Placental pericyte (primary cell): ENCODE measurements at places on chromosomes 13 and 19. TPM values are rescaled to one million over a fixed set of nuclear protein-coding genes. Genes with fewer than 3 reads are reported as not detected.

Gene SRRM5
- 0.22 TPM in 1 of 2 replicates, not detected in the other for total RNA-seq

Gene EHD2
- 112 and 162 TPM in 2 replicates for total RNA-seq

Gene ODAD3
- total RNA-seq, result 0.14 TPM in 1 of 2 replicates, not detected in the other

Gene ZNF729
- not detected in 2 replicates for total RNA-seq

Gene PSG7
- total RNA-seq, result under 0.01 TPM in 1 of 2 replicates, not detected in the other

Gene PTBP1
- total RNA-seq, result 117 and 262 TPM in 2 replicates

Gene ZNF850
- 4.2 and 9.2 TPM in 2 replicates for total RNA-seq

Gene PCCA
- total RNA-seq, result 18.4 and 19.9 TPM in 2 replicates

Gene ZNF600
- 6.1 and 7.0 TPM in 2 replicates for total RNA-seq

Gene TNFSF11
- total RNA-seq, result 0.14 TPM in 1 of 2 replicates, not detected in the other

Gene SIGLEC10
- total RNA-seq, result 0.14 TPM in 1 of 2 replicates, not detected in the other

Gene PTPRS
- total RNA-seq, result 107 and 172 TPM in 2 replicates

Gene FAM83E
- 0.57 TPM in 1 of 2 replicates, not detected in the other for total RNA-seq

Gene TMC4
- total RNA-seq, result not detected in 2 replicates

Gene ZNF540
- total RNA-seq, result 0.22 and 0.29 TPM in 2 replicates

Gene CEACAM7
- total RNA-seq, result not detected in 2 replicates

Gene FFAR1
- not detected in 2 replicates for total RNA-seq

Gene SHANK1
- total RNA-seq, result 0.22 and 4.9 TPM in 2 replicates

Gene IZUMO2
- not detected in 2 replicates for total RNA-seq

Gene KLK4
- not detected in 2 replicates for total RNA-seq

Gene BRME1
- total RNA-seq, result 0.43 and 0.44 TPM in 2 replicates

Gene LYPD5
- total RNA-seq, result under 0.01 TPM in 1 of 2 replicates, not detected in the other

Gene LILRB1
- not detected in 2 replicates for total RNA-seq

Gene LYPD3
- 0.43 TPM in 1 of 2 replicates, not detected in the other for total RNA-seq

Gene TMEM38A
- total RNA-seq, result 0.57 and 2.2 TPM in 2 replicates

Gene ZNF296
- 0.57 TPM in 1 of 2 replicates, not detected in the other for total RNA-seq
